Daoy (cell line): ENCODE measurements at places on chromosomes 1 and 21. TPM values are rescaled to one million over a fixed set of nuclear protein-coding genes. Genes with fewer than 3 reads are reported as not detected.

GRCh38 chr1:92922356-92923035 lies 38.8 kb downstream of the DIPK1A start:
- peak; percentile 81 for DNase-seq

GRCh38 chr1:48853006-48853405 lies 76.3 kb upstream of the BEND5 start:
- DNase-seq, result peak; percentile 80

- DNase-seq, result peak; percentile 94
These were observed 6.9 kb upstream of the A3GALT2 start for GRCh38 chr1:33327587-33328325.

GRCh38 chr1:198959676-198960075 lies 320.8 kb downstream of the PTPRC start:
- no peak for DNase-seq

DNA sequence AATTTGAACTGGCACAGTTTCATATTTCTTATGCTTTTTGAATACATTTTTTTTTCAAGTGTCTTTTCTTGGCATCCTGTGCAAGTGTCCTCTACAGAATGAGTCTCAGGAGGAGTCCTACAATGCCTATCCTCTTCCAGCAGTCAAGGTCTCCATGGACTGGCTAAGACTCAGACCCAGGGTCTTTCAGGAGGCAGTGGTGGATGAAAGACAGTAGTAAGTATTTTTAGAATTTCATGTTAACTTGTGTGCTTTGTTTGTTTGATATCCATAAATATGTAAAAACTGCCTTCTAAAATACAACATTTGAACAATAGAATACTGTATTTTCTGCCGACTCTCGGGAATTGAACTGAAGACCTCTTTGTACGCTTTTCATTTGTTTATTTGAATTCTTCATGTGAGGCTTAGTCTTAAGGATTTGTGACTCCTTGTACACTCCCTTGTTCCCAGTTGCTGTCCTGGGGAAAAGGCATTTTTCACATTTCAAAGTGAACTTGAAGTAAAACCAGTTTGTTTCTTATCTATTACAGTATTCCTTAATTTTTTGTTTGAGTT lies 56.6 kb downstream of the NCF2 start:
- DNase-seq, result no peak

DNA sequence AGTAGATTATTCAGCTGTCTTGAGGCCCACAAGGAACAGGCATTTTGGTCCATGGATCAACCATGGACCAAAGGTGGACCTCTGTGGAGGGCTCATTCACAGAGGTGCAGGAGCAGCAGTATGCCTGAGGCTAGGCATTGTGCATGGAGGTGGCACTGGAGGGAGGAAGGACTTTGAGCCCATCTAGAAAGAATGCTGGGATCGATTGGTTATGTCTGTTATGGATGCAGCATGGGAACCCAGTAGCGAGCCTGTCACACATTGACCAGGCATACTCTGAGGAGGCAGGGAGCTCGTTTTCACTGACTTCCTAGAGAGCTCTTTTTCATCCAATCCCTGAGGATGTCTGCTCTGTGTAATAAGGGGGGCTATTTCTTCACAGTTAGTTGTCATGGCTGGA lies 75.5 kb downstream of the KCNN3 start:
- no peak for DNase-seq

GRCh38 chr1:82264802-82265201 lies 464.1 kb downstream of the ADGRL2 start:
- DNase-seq, result no peak

- no peak for DNase-seq
These were observed 122.7 kb downstream of the TGFBR3 start for GRCh38 chr1:91763252-91763651.

GRCh38 chr1:221696027-221696426 lies 45.9 kb downstream of the DUSP10 start:
- no peak for DNase-seq

GRCh38 chr1:152836870-152837269 lies 5.8 kb upstream of the LCE6A start:
- no peak for DNase-seq

DNA sequence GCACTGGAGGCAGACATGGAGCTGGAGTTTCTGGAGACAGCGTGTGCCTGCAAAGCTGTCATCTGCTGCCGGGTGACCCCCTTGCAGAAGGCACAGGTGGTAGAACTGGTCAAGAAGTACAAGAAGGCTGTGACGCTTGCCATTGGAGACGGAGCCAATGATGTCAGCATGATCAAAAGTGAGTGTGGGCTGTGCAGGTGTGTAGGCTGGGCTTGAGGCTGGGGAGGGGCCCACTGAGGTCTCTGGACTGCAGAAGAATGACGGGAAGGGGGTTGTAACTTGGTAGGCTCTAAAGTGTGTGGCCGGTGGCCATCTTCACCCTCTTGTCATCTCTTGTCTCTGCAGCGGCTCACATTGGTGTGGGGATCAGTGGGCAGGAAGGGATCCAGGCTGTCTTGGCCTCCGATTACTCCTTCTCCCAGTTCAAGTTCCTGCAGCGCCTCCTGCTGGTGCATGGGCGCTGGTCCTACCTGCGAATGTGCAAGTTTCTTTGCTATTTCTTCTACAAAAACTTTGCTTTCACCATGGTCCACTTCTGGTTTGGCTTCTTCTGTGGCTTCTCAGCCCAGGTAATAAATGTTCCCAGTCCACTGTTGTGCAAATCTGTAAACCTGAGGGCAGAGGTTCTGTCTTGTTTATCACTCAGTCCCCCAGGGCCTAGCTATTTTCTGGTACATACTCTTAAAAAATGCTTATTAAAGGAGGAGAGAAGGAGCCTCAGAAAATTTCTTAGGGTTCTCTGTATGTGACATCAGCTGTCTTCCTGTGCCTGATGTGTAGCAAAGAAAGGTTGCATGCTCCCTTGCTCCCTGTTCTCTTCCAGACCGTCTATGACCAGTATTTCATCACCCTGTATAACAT lies 19.9 kb downstream of the ATP8B2 start:
- DNase-seq, result peak; percentile 56

- peak; percentile 60 for DNase-seq
These were observed 587 bp downstream of the SCNM1 start for GRCh38 chr1:151166505-151166956.

DNA sequence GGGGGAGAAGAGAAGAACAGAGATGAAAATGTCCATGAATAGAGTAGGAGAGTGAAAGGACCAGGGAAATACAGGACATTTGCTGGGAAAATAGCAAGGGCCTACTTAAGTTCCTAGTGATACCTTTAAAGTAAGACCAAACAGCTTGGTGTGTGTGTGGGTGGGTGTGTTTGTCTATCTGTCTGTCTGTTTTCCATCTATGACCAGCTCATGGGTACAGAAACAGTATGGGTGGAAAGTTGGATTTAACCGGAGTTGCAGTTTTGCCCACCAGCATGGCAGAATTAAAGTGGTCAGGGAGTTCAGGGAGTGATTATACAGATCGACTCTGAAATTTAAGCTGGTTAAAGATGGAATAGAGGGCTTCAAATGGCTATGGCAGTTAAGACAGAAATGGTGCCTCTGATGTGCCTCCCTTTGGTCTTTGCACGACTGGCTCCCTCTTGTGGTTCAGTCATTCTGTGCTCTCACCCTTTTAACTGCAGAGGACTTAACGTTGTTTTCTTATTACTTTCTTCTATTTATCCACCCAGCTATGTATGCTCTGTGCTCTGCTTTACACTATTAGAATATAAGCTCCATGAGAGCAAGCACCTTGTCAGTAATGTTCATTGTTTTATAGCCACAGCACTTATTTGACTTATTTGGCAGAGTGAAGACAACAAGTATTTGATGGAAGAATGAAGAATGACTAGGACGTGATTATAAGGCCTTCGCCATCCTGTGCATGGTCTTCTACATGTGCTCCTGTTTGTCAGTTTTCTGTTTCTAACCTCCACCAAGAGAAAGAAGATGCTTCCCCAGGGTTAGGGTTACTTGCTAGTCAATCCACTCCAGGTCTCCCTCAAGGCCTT lies 72.7 kb upstream of the AK4 start:
- peak; percentile 66 for DNase-seq

DNA sequence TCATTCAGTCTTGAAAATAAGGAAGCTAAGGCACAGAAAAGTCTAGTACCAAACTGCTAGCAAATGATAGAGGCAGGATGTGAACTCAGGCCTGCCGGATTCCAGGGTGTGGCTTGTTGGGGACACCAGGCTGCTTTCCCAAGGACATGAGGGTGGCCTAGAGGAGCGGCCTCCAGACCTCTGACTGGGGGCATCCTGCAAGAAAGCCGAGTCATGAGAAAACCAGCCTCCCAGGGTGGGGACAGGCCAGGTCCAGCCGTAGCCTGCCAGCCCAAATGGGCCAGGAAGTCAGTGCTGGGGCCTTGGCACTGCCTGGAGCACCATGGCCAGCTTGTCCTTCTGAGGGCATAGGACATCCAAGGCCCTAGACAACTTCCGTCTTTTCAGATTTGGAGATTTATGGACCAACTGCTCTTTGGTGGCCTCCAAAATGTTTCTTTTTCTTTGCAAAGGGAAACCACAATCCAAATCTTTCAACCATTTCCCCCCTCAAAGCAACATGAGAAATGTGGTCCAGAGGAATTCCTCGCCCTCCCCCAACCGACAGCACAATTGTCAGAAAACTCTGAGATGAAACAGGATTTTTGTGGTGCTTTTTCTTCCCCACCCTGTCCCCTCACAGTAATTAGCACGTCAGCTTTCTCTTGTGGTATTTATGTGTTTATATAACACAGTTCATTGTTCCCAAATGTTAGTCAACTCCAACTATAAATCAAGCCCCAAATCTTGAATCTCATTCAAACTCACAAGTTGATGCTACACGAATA lies 212.3 kb downstream of the KAZN start:
- peak; percentile 41 for DNase-seq

- no peak for DNase-seq
These were observed 16.2 kb downstream of the ATP1A4 start for GRCh38 chr1:160167580-160167979.

DNA sequence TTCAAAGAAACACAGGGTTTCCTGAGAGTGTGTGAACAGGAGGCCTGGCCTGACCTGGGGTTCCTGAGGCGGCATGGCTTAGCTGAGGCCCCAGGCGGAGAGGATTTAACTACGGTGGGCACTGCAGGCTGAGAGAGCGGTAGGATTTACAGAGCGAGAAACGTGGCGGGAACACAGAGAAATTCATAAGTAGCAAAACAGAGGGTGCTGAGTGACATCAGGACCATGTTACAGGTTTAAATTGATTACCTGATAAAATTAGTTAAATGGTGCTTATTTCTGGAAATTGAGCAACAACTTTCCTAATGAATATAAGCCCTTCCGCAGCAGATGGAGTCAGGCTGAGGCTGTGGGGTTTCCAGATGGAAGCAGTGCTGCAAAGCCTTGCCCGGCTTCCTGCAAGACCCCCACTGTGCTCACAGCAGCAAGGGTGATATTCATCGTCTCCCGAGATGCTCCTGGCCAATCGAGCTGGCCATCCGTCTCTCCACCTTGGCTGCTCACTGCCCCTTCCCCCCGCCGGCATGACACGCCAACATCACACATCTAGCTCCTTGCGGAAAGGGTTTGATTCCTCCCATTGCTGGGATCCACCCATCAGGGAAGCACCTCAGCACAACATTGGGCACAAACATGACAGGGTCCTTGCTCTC lies 69.4 kb upstream of the MORC3 start:
- DNase-seq, result no peak

GRCh38 chr1:155760751-155761475 lies 72.0 kb downstream of the DAP3 start:
- no peak for DNase-seq

DNA sequence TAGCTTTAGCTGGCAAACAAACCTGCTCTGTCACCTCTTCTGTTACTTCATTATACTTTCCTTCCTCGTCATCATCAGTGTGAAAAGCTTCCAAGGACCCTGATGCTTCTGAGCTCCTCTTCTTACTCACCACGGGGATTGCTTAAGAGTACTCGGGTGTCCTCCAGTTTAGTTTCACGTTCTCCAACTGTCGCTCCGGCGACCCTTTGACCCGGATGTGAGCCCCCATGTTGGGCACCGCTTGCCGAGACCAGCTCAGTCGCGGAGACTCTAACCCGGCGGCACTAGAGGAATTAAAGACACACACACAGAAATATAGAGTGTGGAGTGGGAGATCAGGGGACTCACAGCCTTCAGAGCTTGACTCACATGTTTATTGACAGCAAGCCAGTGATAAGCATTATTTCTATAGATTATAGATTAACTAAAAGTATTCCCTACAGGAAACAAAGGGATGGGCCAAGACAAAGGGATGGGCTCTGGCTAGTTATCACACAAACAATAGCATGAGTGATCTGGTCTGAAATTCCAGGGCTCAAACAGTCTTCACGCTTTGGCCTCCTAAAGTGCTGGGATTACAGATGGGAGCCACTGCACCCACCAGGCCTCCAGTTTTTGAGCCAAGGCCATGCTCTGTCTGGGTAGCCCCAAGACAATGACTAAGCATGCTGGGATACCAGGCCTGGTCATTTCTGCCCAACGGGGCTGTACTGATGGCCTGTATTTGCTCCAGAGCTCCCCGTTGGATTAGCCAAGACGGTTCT lies 30.1 kb upstream of the ENO1 start:
- DNase-seq, result no peak

The GPR52 gene
- total RNA-seq, result not detected in 2 replicates

The ADAMTS4 gene
- 0.68 and 0.91 TPM in 2 replicates for total RNA-seq

The RGS1 gene
- not detected in 2 replicates for total RNA-seq

The PEX10 gene
- total RNA-seq, result 33.4 and 36.3 TPM in 2 replicates

The GAS5 gene
- total RNA-seq, result 584 and 698 TPM in 2 replicates

The MTMR11 gene
- 2.9 and 3.7 TPM in 2 replicates for total RNA-seq

The CD101 gene
- 9.3 and 11.0 TPM in 2 replicates for total RNA-seq

The NCAM2 gene
- 2.6 TPM in 1 of 2 replicates, not detected in the other for total RNA-seq
